ENCODE measurements at places on chromosomes 11 and 22.

- no peak for DNase-seq
These were observed 14.6 kb downstream of the CCDC83 start for GRCh38 chr11:85869781-85870180.

DNA sequence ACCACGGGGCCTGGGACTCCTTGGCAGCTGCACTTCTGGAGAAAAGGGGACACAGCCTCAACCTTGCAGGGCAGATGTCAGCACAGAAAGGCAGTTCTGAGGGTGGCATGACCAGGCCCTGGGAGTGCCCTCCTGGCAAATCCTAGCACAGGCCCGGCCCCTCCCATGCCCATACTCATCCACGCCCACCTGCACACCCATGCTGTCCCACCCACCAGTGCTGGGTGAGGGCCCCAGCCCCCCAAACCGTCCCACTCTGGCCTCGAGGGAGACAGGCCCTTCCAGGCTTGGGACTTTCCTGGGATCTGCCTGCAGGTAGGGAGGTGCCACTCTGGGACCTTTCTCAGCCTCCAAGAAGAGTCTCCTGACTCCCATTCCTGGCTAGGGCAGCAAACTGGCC lies 10.1 kb downstream of the DUSP8 start:
- no peak for DNase-seq

DNA sequence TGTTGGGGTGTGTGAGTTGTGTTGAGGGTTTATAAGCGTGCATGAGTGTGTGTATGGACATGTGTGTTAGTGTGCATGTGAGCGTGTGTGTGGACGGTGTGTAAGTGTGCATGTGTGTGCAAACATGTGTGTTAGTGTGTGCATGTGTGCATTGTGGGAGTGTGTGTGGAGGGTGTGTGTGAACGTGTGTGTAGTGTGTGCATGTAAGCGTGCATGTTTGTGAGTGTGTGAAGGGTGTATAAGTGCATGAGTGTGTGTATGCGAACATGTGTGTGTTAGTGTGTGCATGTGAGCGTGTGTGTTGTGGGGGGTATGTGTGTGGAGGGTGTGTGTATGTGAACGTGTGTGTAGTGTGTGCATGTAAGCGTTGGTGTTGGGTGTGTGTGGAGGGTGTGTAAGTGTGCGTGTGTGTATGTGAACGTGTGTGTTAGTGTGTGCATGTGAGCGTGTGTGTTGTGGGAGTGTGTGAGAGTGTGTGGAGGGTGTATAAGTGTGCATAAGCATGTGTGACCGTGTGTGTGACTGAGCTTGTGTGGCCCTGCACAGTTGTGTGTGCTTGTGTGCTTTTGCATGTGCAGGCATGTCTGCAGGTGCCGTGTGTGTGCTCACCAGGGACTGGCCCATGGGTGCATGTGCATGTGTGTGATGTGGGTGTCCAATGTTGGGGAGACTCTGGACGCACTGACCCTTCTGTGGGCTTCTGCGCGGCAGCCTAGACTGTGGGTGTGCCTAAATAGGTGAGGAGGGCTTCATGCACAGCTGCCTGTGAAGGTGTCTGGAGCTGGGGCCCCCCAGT lies 866.2 kb downstream of the TBC1D22A start:
- DNase-seq = no peak

GRCh38 chr11:10823152-10823579 lies 14.4 kb upstream of the EIF4G2 start:
- no peak for DNase-seq

GRCh38 chr11:64384981-64385944 lies 26.3 kb downstream of the RPS6KA4 start:
- no peak for DNase-seq

GRCh38 chr11:1830004-1830321 lies 4.8 kb upstream of the SYT8 start:
- DNase-seq = no peak

- DNase-seq = no peak
These were observed 111.2 kb downstream of the MRTFA start for GRCh38 chr22:40525250-40525884.

DNA sequence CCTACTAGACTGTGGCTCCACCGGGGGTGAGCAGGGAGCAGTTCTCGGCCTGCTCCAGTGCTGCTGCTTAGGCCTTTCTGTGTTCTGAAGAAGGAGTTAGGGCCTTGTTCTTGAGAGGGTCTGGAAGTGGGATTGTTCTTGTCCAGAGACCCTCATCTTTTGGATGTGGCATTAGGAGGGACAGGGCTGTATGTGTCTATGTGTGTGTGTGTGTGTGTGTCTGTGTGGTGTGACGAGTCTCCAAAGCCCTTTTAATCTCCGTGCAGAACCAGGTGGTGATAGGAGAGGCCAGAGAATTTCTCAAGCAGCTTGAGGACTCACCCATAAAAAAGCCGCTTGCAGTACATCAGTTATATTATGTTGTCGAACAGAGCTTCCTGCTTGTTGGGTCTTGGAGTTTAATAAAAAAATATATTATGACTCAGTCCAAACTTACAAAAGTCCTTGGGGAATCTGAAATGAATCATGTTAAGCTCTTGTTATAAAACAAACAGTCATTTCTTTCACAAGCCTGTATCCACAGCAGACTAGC lies 196.5 kb downstream of the TENM4 start:
- DNase-seq = peak; percentile 93

DNA sequence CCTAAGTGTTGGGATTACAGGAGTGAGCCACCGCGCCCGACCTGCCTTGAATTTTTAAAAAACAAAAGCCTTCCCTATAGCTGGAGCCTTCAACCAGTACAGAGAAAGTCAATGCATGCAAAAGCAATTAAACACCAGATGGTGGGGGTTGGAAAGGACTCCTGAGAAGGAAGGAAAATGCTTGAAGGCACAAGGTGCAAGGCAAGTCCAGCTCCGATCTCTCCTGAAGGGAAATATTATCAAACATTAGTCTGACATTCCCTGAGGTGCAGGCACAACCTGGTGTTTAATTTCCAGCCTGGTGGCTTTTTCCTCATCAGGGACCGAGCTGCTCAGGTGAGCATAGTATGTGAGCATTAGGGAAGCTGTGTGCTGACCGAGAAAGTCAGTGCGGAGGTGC lies 12.9 kb upstream of the RAPSN start:
- no peak for DNase-seq

All from astrocyte of the spinal cord (primary cell).